ENCODE measurements at places on chromosomes 6 and 20.

DNA sequence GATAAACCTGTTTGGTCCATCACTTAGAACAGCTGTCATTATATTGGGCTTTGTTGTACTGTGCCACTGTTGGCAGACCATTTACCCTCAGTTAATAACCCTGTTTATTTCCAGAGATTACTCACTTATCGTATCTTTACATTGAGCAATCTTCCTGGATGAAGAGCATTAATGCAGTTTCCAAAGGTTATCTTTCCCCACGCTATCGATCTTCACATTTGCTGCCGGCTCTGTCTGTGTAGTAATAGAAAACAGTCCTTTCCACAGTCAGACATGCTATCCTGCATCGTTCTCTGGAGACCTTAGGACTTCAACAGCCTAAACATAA is 27.4 kb downstream of the GHRH start:
- DNase-seq, result no peak

DNA sequence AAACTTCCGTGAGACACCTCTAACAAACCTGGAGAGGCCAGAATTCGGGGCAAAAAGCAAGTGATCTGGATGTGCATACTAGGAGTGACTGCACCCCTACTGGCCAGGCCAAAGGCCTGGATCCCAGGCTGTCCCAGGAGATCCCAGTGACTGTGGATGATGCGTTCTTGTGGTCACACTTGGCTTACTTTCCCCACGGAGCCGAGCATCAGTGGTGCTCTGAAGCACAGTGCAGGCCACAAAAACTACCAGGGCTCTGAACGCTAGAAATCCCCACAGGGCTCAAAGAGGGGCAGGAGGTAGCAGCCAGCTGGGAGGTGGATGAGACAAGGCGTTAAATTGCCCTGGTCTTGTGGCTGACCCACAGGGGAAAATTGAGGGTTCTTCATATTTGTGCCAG is 7.1 kb downstream of the TRIM26 start:
- DNase-seq, result peak; percentile 35

DNA sequence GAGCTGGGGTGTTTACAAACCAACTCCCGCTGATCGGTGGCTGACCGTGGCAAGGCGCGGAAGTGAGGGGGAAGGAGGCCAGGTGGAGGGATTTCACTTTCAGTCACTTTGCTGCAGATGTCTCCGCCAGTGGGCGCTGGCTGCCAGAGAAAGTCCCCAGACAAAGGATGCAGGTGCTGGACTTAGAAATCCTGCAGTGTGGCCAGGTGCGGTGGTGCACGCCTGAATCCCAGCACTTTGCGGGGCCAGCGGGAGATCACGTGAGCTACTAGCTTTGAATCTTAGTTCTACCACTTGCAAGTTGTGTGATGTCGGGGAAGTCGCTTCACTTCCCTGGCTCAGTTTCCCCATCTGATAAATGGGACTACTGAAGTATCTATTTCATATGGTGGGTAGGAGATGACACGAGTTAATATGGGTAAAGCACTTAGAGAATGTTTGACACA is 180.4 kb downstream of the ZNF217 start:
- no peak for DNase-seq

GRCh38 chr6:21392177-21392576 is 201.4 kb upstream of the SOX4 start:
- no peak for DNase-seq

GRCh38 chr20:58715391-58715800 is 22.8 kb downstream of the NPEPL1 start:
- no peak for DNase-seq

DNA sequence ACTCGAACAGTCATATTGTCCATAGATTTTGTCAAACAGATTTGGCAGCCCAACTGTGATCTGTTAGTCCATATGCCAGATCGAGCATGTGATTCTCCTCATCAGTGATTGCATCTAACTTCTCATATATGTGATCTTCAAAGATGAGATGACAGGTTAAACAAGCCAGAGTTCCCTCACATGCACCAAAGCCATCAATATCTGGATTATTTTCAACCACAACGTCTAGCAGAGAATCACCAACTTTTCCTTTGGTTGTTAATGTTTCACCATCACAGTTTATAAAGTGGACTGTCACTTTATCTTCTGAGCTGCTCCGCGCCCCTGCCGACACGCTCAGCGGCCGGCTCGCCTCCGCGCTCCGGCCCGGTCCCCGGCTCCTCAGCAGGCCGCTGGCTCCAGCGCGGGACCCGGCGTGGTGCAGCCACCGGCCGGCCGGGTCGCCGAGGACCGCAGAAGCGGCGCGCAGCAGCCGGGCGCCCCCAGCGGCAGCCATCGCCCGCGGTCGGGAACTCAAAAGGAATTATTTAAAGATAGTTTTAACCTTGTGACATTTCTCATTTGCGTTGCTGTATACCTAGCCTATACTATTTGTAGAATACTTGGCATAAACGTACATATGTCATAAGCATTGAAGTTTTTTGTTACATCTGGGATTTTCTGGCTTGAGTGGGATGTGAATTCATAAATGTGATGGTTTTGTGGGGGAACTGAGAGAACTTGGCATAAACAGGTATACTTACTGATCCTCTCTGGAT is 40.1 kb upstream of the DYNLRB1 start:
- DNase-seq, result peak; percentile 15

DNA sequence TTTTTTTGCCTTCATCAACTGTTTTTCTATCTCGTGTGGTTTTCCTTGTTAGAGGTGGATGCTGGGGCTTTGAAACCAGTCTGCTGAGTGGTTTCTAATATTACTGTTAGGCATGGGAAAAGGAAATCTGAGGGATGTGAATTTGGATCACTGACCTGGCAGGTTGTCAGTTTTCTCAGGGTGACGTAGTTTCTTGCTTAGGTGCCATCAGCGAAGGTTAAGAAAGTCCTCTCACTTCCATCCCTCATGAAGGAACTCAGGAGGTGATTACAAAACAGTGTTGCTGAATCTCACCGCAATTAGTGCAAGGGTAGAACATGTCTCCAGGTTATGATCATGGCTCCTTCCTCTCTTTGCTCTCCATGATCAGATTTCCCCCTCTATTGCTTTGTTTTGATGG is 135.9 kb downstream of the SOX4 start:
- DNase-seq, result no peak

DNA sequence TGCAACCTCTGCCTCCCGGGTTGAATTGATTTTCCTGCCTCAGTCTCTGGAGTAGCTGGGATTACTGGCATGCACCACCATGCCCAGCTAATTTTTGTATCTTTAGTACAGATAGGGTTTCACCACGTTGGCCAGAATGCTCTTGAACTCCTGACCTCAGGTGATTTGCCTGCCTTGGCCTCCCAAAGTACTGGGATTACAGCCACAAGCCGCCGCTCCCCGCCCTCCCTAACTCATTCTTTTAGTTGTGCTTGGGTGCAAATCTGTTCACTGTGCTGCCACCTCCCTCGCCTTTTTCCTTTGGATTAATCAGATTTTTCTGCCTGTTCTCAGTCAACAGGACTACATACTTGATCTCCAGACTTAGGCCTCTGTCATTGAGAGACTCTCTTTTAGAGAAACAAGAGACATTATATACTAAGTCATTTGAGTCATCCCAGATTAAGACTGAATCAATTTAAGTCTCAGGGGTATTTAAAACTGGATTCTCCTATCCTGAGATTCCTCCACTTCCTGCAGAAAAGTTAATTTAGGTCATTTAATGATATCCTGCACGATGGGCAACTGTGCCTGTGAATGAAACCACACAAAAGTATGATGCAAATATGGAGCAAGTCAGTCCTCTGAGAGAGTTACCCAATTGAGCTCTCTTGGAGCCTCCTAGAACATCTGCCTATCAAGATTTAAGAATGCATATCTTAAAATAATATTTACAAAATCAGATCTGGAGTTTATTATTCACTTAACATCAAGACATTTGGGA is 136.1 kb upstream of the THEMIS start:
- peak; percentile 68 for DNase-seq

- DNase-seq, result peak; percentile 65
Measured at GRCh38 chr6:160077526-160077925, 44.1 kb upstream of the SLC22A1 start.

GRCh38 chr6:131173680-131174079 is 38.4 kb downstream of the AKAP7 start:
- DNase-seq, result peak; percentile 89

GRCh38 chr20:10063482-10063881 is 28.7 kb downstream of the ANKEF1 start:
- no peak for DNase-seq

GRCh38 chr20:12723811-12724210 is 285.0 kb upstream of the SPTLC3 start:
- DNase-seq, result no peak

DNA sequence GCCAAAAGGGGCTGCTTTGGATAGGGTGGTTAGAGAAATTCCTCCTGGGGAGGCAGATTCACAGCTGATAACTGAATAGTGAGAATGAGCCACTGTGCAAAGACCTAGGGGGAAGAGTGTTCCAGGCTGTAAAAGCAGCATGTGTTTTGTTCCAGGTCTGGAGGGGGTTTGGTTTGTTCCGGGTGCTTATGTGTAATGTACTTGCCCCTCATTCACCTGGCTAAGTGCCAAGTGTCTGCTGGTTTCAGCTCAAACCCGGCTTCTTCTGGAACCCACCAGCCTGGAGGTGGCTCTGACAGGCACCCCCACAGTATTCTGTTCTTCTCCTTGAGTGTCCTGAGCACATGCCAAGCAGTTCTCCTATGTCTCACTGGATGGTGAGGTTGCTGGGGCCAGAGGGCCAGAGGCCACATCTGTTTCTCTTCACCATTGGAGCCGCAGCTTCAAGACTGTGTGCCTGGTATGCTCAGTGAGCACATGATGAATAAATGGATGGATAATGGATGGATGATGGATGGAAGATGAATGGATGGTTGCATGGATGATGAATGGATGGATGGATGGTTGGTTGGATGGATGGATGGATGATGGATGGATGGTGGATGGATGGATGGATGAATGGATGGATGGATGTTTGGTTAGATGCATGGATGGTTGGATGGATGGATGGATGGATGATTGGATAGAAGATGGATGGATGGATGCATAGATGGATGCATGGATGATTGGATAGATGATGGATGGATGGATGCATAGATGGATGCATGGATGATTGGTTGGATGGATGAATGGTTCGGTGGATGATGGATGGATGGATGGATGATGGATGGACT is 227.6 kb downstream of the BMP7 start:
- DNase-seq, result peak; percentile 43

GRCh38 chr20:51624157-51624731 is 81.7 kb upstream of the NFATC2 start:
- peak; percentile 52 for DNase-seq

- no peak for DNase-seq
Measured at GRCh38 chr6:79180052-79180451, 54.4 kb downstream of the HMGN3 start.

DNA sequence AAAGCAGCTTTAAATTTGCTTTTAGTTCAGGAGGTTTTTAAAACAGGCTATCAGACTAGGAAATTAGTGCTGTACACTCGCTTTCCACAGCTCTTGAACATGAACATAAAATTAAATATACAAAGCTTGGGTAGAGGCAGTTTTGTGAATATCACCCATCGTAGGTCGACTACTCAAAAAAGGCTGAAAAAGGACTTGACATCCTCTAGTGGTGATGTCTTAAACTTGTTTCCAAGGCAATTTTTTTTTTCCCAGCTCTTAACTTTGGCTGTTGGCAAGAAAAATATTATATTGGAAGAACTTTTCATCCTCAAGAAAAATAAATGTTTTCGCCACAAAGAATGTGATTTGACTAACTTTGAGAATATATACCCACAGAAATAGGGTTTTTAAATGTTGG is 2.9 kb downstream of the MAP7 start:
- peak; percentile 61 for DNase-seq

- DNase-seq, result peak; percentile 11
Measured at GRCh38 chr6:138225953-138226352, 7.7 kb upstream of the PBOV1 start.

- no peak for DNase-seq
Measured at GRCh38 chr6:13697857-13698256, 13.8 kb downstream of the RANBP9 start.

DNA sequence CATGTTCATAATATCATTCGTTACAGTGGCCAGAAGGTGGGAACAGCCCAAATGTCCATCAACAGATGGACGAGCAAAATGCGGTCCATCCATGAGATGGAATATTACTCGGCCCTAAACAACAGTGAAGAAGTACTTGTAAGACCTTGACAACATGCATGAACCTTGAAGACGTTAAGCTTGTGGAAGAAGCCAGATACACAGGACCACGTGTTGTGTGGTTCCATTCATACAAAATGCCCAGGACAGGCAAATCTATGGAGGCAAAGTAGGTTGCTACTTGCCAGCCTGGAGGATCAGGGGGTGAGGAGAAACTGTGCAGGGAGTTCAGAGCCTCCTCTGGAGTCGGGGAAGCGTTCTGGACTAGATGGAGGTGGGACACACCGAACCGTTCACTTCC is 207.1 kb downstream of the ERMARD start:
- DNase-seq, result no peak

- no peak for DNase-seq
Measured at GRCh38 chr6:73460056-73460455, 1.5 kb upstream of the MTO1 start.

All from AG10803 (cell line).